ENCODE measurements at places on chromosomes 7 and 10. TPM values are rescaled to one million over a fixed set of nuclear protein-coding genes. Genes with fewer than 3 reads are reported as not detected.

DNA sequence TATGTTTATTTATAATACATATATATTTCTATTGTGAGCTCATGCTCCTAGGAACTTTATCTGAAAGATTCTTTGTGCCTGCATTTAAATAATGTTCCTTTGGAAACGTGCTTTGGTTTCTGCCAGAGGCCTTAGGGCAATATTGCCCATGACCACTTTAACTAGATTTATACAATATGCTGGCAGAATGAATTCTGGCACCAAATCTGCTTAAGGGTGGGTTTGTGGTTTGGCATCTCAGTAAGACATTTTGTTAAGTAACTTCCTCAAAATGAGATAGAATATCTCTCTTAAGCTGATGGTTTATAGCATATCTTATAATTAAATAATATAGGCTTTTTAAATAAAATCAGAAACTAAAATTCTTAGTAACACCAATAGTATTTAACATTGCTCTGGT is 252.9 kb downstream of the RNLS start:
- DNase-seq, result no peak

DNA sequence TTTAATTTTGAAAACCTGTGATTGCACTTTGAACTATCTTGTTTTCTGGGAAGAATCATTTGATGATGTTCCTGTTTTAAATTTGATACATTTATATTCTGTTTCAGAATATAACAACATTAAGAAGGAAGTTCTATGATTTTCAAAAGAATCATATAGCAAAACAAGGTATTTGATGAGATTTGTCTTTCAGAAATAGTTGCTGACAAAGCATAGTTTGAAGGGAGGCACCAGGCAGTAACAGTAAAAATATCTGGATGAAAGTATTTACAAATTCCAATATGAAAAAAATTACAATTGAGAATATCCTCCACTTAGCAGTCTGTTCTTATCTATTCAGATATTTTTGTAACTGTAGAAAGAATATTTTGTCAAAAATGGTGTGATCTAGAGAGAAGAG is 266.1 kb upstream of the CSTF2T start:
- no peak for DNase-seq

DNA sequence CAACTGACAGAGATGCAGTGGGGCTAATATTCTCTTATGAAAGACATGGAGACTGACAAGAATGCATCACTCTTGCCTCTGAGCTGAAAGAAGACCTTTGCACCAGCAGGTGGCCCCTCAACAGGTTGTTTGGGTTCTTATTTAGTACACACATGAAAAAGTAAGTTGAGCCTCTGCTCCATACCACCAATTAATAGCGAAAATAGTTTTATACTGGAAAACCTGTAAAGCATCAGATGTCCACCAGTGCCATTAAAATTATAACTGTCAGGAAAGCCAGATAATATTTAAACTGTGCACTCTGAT is 26.3 kb upstream of the FAM13C start:
- DNase-seq, result no peak

DNA sequence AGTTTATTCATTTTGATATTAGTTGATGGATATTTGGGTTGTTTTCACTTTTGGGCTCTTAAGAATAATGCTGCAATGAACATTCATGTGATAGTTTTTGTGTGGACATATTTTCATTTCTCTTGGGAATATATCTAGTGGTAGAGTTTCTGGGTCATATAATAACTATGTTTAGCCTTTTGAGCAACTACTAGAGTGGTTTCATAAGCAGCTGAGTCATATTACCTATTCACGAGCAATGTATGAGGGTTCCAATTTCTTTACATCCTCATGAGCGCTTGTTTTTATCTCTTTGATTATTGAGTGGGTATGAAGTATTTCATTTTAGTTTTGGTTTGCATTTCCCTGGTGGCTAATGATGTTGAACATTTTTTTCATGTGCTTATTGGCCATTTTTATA is 182.6 kb downstream of the PON1 start:
- no peak for DNase-seq

GRCh38 chr10:113235508-113235907 is 285.5 kb downstream of the TCF7L2 start:
- no peak for DNase-seq

DNA sequence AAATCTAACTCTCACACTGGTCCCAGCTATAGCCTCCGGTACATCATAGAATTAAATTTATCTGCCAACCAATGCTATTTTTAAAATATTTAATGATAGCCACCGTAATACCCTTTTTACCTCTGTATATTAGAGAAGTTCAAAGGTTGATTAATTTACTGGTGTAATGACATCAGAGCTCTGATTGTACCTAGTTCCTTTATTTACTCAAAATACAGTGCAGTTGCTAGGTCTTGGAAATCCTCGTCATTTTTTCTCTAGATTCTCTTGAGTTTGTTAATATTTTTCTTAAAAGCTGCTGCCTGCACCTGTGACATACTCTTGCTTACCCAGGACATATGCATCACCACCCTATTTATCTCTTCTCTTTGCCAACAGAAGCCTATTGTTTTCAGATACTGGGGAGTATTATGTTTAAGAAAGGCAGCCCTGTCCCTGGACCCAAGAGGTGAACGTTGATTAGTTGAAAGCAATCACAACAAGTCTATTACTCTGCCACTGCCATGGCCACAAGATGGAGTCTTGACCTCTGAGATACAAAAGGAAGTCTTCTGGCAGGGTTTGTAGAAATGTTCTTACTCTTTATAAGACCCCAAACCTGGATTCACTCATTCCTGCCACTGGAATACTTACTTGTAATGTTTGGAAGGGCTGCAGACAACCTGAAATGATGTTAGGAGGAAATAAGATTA is 25.6 kb upstream of the TMEM26 start:
- no peak for DNase-seq

GRCh38 chr7:145543242-145543641 is 573.4 kb upstream of the CNTNAP2 start:
- DNase-seq, result no peak

- no peak for DNase-seq
Observed at GRCh38 chr10:43124094-43124521, 14.1 kb upstream of the CSGALNACT2 start.

GRCh38 chr10:49559476-49559875 is 20.6 kb upstream of the ERCC6 start:
- no peak for DNase-seq

DNA sequence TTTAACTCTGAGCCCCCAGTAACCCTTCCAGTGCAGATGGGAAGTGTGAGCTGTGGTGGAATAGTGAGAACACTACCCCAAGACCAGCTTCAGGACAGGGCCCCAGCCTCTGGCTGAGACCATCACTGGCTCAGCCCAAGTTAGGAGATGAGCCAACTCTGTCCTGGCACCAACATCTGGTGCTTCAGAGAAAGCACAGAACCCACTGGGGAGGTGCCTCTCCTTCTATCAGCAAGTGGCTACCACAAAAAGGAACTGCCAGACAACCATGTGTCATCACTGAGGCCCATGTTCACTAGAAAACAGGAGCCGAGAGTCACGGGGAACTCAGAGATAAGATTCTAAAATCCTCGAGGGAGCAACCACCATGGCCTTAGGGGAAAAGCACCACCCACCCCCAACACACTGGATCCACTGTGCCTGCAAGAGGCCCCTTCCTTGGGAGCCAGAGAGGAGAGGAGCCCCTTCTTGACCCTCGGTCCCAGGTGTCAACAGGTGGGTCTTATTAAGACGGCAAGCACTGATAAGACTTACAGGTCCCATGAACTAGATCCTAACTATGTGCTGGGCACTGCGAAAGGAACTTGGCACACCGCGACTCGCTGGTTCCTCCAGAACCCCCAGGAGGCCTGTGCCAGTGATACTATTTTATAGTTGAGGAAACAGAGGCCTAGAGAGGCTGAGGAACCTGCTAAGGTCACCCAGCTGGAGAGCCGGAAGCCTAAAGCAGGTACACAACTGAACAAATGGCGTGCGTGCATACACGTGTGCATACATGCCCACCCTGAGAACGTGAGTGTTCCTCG is 102.7 kb downstream of the FAM53B start:
- DNase-seq, result no peak

- DNase-seq, result no peak
Observed at GRCh38 chr10:99080275-99080945, 155.2 kb downstream of the HPSE2 start.

DNA sequence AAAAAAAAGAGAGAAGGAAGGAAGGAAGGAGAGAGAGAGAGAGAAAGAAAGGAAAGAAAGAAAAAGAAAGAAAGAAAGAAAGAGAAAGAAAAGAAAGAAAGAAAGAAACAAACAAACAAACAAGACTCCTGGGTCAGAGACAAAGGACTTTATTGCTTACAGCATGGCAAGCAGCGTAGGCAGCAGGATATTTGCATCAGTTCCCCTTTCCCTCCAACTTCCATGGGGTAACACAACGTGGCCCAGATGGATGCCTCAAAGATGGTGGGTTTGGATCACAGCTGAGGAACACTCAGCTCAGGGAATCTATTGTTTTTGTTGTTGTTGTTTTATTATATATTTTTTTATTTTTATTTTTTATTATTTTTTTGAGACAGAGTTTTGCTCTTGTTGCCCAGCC is 128.5 kb upstream of the VKORC1L1 start:
- DNase-seq, result no peak

- DNase-seq, result no peak
Observed at GRCh38 chr10:76184647-76185046, 753.2 kb downstream of the LRMDA start.

GRCh38 chr7:11579141-11579540 is 252.9 kb downstream of the THSD7A start:
- no peak for DNase-seq

GRCh38 chr7:20514364-20514763 is 101.1 kb upstream of the ABCB5 start:
- no peak for DNase-seq

DNA sequence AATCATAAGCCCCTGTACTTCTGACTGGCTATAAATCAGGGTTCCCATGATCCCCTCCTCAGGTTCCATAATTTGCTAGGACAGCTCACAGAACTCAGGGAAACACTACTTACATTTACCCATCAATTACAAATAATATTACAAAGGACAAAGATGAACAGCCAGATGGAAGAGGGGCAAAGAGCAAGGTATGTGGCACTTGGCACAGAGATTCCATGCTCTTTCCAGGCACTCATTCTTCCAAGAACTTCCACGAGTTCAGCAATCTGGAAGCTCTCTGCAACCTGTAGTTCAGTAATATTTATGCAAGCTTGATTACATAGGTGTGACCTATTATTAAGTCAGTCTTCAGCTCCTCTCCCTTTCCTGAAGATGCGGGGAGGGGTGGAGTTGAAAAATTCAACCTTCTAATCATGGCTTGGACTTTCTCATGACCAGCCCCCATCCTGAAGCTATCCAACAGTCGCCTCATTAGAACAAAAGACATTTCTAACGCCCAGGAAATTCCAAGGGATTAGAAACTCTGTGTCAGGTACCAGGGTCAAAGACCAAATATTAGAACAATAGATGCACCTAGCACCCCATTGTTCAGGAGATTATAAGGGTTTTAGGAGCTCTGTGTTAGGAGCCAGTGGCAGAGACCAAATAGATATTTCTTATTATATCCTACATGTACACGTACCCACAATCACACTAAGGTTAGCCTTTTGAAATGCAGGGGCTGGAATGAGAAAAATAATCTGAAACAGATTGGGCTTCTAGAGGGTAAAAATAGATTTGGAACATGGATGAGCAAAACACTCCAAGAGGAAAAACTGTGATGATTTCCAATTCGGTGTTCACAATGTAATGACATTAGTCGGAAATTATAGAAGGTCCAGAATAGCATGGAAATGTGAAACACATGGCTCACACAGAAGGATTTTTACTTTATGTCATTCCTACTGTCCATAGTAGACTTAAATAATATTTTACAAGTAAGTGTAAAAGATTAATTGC is 7.0 kb downstream of the ANKMY2 start:
- DNase-seq, result no peak

The TUBB8 gene
- total RNA-seq, result 0.69 TPM

The LIPN gene
- total RNA-seq, result not detected

The TAS2R5 gene
- total RNA-seq, result 1.9 TPM

The LIPK gene
- total RNA-seq, result not detected

The FAM237B gene
- total RNA-seq, result not detected

The CRHR2 gene
- 0.38 TPM for total RNA-seq

The ANKRD22 gene
- total RNA-seq, result not detected

The CPVL gene
- 21.8 TPM for total RNA-seq

The PPP1R17 gene
- 0.36 TPM for total RNA-seq

The TRPV5 gene
- not detected for total RNA-seq

The NOBOX gene
- total RNA-seq, result not detected

The CUZD1 gene
- 0.54 TPM for total RNA-seq

The TDRD1 gene
- 0.18 TPM for total RNA-seq

The CCDC136 gene
- total RNA-seq, result 31.5 TPM

The SPDYE8 gene
- 0.13 TPM for total RNA-seq

All from endothelial cell (in vitro differentiated cells).